ENCODE measurements at places on chromosomes 11 and 22.
A peak's percentile ranks its signal among the peaks of the same experiment; 100 is the strongest.

- DNase-seq = no peak
Observed at GRCh38 chr11:78418584-78419211, 1.1 kb upstream of the GAB2 start.

- no peak for DNase-seq
Observed at GRCh38 chr11:32309530-32310213, 125.7 kb downstream of the WT1 start.

DNA sequence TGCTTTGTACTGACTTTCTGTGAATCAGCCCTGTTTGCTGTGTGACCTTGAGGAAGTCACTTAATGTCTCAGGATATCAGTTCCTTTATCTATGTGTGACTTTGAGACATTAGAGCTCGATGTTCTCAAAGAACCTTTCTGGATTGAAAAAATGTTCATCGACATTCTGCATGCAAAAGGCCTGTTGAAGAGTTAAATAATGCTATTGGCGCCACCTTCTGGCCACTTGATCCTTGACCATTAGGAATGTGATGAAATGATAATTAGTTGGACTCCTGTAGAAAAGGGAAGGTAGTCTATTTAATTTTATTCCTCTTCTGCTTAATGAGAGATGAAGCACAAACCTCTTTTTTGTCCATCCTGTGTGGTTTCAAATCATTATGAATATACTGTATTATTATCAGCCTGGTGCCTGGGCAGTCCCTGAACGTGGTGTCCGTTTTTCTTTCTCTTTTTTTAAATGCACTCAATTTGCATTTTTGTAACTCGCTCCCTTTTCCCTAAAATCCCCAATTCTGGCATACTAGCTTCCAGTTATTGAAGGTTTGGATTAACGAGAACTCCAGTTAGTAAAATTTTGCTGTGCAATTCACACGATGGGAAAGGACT, 20.7 kb downstream of the ELF5 start:
- DNase-seq = peak; percentile 64

DNA sequence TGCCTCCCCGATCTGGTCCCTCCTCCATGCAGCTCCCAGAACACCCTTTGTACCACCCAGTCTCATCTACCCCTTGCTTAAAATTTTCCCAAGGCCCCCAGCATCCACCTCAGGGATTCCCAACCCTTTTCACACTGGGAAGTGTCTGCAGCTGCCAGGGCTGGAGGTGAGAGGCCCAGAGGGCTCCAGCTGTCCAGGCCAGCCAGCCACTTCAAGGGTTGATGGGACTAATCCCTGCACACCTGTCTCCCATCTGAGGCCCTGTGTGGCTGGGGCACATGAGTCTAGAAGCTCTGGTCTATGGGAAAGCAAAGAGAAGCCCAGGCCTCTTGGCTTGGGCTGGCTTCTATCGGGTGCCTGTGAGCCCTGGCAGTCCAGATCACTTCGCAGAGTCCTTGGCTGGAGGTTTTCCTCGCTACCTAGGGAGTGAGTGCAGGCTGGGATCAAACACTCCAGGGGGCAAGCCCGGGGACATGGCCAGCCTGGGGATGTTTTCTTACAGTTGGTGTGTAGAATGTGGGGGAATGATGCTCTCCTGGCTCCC, 41.1 kb upstream of the TPBGL start:
- DNase-seq = no peak

DNA sequence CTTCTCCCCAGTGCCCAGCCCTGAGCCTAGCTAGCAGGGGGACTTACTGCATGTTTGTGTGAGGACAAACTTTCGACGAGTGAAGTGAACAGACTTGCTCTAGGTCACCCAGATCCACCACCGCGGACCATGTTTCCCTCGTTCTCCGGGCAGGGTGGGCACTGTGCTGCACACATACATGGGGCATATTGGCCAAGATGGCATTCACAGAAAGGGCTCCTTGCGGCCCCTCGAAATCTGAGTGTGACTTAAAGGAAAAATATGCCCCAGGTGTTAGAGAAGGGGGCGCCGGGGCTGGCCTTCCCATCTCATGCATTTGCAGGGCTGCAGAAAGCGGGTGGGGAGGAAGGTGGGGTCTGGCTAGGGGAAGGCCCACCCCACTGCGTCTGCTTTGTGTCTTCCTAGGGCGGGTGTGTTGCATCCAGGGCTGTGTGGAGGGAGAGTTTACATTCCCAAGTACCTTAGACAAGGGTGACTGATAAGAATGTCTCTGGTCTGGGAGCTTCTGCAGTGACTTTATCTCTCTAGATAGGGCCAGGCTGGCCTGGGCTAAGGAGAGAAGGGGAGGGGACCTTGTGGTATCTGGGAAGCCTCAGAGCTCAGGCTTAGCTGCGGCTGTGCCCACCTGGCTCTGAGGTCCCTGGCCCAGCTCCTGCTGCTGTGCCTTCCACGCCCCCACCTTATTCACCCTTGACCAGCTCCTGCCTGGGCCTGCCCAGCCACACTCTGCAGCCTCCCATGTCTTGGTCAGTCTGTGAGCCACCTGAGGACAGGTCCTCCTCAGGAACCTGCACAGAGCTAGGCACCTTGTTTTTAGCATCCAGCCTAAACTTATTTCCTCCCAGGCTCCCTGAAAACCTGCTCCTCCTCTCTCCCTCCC, 45.8 kb downstream of the LRRC32 start:
- DNase-seq = no peak

GRCh38 chr11:9855579-9856287, 191.9 kb downstream of the SWAP70 start:
- no peak for DNase-seq

GRCh38 chr11:134517621-134518293, 105.7 kb upstream of the B3GAT1 start:
- DNase-seq = no peak

DNA sequence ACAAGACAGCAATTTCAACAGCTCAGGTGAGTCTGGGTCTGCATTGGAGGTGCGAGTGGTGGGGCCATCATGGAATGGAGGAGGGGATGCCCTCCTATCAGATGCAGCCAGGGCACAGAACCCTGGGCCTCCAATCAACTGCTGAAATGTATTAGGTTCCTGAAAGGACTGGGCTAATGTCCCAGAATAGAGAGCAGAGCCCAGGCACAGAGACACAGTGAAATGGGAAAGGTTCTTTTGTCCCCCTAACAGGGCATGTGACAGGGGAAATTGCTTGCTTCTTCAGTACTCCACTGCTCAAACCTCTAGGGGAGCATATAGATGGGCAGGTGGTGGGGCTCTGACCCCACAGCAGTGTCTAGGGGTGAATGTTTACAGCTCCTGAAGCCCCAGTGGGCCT, 87.3 kb upstream of the CLPB start:
- DNase-seq = no peak

DNA sequence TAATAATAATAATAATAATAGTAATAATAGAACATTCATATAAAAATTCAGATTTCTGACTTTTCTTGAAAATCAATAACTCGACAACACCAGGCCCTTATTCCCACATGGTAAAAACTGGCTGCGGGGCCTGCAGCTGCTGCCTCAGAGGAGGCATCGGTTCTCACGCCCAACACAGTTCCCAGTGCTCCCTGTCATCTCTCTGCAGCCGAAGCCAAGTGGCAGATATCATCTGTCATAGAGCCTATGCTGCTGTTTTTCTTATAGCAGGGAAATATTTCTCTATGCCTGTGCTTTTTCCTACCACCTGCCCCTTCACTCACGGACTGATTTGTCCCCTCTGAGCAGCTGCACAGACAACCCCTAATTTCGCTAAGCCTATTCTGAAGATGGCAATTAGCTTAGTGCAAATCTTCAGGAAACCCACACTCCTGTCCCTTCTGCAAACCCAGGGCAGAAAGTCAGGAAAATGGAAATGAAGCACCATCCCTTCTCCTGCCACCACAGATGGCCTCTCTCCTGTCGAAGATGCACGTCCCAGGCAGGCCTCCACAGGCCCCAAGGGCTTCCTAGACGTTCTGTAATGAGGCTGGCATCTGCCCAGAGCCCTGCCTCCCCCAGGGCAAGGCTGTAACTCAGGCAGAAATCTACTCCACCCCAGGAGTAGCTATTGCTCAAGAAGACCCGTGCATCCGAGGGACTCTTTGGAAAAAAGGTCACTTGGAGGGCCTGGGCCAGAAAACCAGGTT, 66.7 kb downstream of the SYN3 start:
- no peak for DNase-seq

DNA sequence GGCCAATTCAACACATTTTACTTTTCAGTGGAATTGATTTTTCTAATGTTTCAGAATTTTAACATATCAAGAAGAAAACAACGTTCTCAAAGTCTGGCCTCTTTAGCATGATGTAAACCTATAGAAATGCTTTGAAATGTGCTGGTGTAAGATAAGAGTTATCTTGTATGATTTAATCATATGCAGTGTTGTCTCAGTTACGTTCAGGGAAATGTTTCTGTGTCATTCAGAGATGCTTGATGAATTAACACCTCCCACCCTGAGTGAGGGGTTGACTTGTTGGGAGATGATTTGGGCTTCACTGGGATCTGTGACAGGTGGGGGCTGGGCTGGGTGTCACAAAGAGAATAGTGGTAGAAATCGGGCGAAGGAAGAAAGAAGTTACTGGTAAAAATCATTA, 15.7 kb upstream of the MYO18B start:
- DNase-seq = no peak

- DNase-seq = no peak
Observed at GRCh38 chr11:12818333-12819015, 144.3 kb downstream of the TEAD1 start.

- DNase-seq = no peak
Observed at GRCh38 chr11:86442827-86443226, 68.1 kb downstream of the CCDC81 start.

GRCh38 chr11:58358969-58359368, at the start of gene OR5B17:
Gene OR5B17 (minus strand): TSS chr11:58359069. CDS start chr11:58359069, 0 bp downstream.
- DNase-seq = no peak

DNA sequence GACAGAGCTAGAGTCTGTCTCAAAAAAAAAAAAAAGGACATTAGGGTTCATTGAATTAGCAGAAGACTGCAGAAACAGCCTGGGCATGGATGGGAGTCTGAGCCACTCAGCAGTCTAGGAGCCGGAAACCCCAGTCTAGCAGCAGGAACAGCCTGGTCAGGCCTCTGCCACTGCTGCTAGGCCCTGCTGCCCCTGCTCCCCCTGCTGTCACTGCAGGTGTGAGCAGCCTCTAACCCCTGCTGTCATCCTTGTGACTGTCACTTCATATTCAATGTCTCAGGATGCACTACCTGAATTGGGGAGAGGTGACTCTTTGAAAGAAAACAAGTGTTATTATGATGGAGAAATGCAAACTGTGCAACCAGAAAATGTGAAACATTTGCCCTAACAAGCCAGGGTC, 7.0 kb upstream of the DDX17 start:
- no peak for DNase-seq

- no peak for DNase-seq
Observed at GRCh38 chr11:114392735-114393667, 7.3 kb downstream of the C11orf71 start.
